NCI-H524 (cell line): ENCODE measurements at places on chromosomes 3 and 15.

DNA sequence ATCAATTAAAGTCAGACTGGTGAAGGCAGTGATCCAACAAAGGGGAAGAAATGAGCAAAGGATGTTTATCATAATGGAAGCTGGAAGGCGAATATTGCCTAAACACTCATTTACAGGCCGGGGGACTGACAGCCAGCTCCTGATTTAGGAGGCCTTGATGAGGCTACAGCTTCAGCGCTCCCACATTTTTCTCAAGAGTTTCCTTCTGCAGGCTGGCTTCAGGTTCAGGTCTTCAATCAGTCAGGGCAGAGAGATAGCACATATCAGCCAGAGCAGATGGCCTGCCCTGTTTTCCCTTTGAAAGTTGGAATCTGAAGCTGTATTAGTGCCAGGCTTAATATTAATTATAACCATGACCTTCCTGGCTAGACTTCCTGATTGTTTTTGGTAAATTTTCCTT lies 218.9 kb downstream of the SV2B start:
- no peak for DNase-seq

DNA sequence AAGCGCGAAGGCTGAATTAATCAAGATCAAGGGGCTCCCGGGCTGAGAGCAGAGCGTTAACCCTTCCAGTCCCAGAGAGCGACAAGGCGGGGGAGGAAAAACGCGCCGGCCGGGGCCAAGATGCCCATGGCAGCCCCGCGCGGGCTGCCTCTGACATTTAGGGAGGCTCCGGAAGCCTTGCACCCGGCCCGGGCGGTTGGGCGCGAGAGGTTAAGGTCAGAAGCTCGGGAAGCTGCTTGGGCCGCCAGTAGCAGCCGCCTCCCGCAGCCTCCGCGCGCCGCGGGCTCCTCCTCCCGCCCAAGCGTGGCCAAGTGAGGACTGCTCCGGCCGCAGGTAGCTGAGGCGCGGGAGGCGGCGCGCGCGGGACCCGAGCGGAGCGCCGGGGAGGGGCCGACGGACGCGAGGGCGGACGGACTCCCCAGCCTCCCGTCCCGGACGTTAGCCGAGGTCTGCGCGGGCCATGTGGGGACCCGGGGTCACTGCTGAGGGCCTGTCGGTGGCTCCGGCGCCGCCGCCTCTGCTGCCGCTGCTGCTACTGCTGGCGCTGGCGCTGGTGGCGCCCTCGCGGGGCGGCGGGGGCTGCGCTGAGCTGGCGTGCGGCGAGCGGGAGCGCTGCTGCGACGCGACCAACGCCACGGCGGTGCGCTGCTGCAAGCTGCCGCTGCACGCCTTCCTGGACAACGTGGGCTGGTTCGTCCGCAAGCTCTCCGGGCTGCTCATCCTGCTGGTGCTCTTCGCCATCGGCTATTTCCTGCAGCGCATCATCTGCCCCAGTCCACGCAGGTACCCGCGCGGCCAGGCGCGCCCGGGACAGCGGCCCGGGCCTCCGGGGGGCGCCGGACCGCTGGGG lies at the start of gene C3orf80:
Gene C3orf80, plus strand, starts transcription at position 247 of the 850 bp plus-strand sequence. Its CDS starts 214 bp downstream, at position 461.
- peak; percentile 81 for DNase-seq

GRCh38 chr3:43418601-43419272 lies 132.4 kb downstream of the SNRK start:
- DNase-seq = no peak

DNA sequence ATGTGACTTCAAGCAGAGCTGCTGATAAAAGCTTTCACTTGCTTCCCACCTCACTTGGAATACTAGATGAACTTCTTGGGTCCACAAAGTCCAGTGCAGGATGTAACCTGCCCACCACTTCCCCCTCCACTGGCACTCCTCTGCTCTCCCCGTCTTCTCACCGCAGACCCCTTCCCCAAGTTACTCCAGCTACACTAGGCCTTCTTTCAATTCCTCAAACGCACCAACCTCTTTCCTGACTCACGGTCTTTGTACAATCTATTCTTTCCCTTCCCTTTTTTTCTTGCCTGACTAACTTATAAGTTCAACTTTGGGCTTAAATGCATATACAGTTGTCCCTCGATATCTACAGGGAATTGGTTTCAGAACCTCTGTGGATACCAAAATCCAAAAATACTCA lies 5.2 kb upstream of the ATP13A3 start:
- no peak for DNase-seq

DNA sequence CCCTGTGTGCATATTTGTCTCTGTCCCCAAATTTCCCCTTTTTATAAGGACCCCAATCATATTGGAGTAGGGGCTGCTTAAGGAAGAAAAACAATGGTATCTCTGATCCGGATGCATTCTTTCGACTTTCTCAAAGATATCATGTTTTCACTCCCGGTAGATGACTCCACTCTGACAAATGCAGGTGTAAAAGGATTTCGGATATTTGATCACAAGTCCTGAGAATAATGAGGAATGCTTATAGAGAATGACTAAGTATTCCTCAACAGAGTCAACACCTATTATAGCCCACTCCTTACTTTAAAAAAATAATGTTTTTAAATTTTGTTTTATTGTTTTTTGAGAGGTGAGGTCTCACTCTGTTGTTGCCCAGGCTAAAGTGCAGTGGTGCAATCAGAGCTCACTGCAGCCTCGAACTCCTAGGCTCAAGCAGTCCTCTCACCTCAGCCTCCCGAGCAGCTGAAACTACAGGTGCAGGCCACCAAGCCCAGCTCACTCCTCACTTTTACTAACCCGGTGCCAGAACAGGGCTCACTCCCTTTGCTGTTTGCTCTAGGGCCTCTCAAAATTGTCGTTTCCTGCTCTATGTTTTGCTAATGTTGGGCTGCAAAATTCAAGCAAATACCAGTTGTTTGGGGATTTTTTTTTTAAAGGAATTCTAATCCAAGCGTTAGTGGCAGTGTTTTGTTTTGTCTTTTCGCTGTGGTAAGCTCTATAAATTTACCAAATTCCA lies 24.6 kb downstream of the COL8A1 start:
- no peak for DNase-seq

DNA sequence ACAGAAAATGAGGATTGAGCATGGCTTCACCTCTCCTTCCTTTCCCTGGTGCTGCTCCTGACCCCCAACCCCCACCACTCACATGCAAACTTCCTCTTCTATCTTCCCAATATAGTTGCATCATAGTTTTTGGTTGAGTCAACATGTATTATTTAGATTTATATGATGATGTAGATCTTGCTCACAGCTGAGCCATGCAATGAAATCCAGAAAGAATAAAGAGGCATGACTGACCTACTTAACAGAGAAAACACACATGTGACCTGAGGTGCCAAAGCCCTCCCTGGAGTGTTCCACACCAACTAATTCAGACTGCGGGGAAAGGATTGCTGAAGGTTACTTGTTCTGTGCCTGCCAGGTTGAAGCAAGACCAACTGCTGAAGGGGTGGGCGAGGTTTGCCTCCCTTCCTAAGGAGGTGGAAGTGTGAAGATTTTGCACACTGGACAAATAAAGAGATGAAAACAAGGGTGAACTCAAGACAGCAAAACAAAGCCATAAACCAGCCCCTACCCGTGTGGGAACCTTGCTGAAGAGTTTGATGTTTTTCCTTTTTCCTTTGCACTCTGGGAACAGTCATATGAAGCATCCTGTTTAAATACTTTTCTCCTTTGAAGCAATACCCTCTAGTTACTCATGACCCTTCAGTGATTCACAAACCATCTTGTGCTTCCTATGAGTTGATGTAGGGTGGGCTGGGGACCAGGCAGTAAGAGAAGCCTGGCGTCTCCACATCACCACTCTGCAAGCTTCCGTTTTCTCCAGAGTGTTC lies 155.2 kb upstream of the UBE2E1 start:
- DNase-seq = no peak

DNA sequence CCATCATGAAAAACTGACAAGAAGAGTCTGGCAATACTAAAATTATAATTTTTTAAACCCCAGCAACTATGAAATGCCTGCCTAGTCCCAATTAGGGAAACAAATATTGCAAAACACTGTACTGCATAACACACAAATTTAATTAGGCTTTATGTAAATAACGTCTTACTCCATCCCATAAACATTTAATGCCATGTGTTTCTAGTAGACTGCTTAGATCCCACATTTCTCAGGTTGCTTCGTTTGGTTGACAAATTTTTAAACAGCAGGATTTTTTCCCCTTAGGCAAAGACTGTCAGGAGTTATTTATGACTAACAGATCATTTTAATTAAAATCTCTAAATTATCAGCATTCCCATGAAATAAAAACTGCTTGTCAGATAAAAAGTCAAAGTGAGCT lies 29.9 kb downstream of the EIF2AK4 start:
- no peak for DNase-seq
